Calu3 (cell line): ENCODE measurements at places on chromosomes 16 and 17.
A peak's percentile ranks its signal among the peaks of the same experiment; 100 is the strongest.

- no peak for DNase-seq
These were observed 10.9 kb downstream of the HS3ST6 start for GRCh38 chr16:1907226-1907860.

DNA sequence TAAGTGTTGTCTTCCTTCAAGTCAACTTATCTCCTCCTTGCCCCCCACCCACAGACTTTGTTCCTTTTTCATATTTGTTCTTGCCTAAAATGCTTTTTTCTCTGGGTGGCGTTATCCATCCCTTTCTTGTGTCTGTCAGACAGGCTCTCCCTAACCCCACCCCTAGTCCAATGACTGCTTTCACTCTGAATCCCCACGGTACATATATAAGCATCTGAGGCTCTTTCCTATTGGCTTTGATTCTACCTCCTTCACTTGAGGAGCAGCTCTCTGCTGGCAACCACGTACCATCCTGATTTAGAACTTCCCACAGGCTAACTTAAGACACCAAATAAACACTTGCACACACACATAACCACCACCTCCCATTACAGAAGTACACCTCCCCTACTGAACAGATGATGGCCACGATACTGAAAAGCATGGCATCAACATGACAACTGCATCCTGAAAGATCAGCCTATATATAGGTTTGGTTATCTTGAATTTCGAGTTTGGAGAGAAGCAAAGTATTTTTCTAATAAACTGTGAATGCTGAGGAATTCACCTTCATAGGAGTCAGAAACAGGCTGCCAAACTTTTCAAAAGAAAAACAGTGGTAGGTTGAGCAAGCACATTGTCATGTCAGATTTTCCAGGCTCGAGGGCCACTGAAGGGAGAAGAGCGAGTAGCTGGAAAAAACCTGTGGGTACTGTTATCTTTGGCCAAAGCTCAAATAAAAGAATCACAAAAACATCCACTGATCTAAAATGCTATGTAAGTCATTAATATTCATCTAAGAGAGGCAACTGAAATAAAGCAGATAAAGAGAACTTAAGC is 24.3 kb downstream of the STAT3 start:
- DNase-seq, result no peak

- no peak for DNase-seq
These were observed 75.2 kb upstream of the CIBAR2 start for GRCh38 chr16:85187447-85187846.

DNA sequence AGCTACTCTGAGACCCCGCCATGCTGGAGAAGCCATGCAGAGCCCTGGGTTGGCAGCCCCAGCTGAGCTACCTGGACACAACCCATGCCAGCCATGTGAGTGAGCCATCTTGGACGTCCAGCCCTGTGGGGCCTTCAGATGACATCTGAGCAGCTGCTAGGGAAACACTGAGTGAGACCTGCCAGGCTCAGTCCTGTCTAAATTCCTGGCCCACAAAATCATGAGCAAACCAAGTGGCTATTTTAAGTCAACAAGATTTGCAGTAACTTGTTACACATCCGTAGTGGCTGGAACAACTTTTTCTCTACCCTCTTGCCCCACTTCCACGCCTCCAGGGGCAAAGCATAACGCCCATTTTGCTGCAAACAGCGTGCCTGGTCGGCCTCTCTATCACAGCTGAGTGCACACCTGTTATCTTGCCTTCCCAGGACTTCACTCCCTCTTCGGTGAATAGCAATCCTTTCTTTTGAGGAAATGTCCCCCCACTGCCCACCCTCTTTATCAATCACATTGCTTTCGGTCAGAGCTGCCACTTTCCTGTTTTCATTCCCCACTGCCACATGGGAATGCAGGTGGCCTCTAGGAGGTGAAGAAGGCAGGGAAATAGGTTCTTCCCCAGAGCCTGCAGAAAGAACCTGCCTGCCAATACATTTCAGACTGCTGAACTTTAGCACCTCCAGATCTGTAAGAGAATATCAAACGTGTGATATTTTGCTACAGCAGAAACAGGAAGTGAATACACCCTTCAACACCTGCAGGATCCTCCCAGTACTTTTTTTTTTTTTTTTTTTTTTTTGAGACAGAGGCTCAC is 7.4 kb upstream of the SCIMP start:
- no peak for DNase-seq

DNA sequence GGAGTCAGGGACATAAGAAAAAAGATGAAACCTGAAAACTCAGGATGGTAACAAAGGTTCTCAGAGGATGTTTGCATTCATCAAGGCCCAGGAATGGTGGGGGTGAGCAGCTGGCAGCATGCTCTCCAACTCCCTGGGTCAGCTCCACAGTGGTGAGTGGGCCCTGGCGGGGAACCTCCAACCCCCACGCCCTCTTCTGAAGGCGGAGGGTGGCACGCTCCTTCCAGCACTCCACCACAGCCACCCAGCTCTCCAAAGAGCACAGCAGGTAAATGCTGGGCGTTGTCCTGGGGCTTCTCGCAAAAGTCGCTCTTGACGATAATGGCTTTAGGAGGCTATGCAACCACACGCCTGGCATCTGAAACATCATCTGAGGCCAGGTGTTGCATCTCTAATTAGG is 173.8 kb downstream of the C16orf78 start:
- DNase-seq, result no peak

DNA sequence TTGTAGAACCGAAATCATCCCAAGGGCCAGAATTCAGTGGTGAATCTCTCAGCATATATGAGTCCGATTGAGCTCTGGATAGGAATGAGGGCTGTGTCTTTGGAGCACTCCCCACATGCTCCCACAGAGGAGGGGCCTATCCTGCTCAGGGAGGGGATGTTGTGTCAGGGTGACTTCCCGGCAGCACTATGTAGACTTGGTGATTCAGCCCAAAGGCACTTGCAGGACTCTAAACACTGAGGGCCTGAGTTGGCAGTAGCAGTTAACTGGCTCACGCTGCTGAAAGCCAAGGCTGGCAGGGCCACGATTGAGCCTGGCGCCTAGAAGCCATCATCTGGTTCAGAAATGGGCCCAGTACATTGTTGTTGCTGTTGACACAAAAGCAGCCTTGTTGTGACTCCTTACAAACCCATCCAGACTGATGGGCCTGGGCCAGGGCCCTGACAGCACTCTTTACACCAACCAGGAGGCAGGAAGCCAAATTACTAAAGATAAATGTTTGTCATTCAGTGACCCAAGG is 31.9 kb downstream of the NMT1 start:
- peak; percentile 85 for DNase-seq

DNA sequence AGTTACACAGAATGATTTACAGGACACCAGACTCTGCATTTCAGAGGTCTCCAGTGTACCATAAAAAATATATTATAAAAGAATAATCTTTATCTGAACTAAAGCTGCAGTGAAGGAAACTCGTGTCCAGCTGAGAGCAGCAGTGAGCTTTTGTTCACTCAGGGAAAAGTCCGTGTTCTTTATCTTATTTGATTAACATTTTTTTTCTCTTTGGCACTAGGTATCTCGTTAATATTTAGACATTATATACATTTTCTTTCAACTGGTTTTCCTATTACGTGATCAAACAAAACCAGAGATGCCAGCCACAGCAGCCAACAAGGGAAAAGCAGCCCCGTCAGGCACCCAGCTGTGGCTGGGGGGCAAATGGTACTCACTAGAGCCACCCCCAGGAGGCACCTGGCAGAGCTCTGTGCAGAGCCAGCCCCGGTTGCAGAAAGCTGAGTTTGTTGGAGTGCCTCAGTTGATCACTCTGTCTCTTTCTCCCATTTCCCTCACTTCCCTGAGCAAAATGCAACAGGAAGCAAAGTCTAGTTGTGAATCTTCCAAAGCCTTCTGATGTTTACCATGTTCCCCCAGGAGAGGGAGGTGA is 1.1 kb upstream of the HS3ST4 start:
- DNase-seq, result no peak

DNA sequence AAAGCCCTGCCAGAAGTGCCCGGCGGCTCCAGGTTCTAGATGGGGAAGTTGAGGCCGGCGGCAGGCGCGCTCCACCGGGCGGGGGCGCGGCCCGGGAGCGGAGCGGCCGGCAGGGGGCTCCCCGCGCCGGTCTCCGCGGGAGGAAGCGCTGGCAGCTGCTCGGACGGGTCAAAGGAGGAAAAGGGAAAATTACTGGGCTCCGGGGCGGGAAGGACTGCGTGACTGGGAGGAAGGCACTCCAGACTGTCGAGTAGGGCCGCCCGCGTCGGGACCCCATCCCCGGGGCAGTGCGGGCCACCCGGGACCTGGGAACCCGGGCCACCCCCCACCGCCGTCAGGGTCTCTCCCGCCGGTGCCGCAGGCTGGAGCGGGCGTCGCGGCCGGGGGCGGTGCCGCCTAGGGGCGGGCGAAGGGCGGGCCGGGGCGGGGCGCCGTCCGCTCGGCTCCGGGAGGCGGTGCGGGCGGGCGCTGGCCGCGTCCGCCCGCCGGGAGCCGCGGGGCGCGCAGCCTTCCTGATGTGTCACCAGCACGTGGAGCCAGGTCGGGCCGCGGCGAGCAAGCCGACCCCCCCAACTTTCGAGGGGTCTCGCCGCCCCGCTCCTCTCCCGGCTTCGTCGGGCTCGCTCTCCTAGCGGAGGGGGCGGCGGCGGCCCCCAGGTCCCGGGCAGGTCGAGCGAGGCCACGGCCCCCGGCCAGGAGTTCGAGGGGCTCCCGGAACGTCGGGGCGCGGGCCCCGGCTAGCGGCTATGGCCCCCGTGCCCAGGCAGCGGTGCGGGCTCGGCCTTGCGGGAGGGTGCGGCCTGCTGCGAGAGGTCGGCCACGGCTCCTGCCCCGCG is 167.5 kb downstream of the RAB11FIP4 start:
- peak; percentile 78 for DNase-seq

GRCh38 chr17:17225901-17226300 is 11.1 kb downstream of the FLCN start:
- no peak for DNase-seq

DNA sequence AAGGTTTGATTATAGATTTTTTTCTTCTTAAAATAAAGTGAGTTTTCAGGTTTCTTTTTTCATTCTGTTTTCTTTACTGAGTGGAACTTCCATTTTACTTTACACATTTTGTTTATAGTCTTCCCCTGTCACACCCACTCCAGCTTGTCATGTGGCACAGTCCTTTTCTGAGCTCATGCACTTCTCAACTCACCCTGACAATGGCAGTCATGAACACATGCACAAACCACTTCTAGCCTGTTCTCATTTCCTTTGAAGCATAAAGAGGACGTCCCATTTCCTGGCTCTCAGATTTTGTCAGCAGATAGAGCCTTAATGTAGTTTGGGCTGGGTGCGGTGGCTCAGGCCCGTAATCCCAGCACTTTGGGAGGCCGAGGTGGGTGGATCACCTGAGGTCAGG is 168.0 kb downstream of the AHSP start:
- no peak for DNase-seq

DNA sequence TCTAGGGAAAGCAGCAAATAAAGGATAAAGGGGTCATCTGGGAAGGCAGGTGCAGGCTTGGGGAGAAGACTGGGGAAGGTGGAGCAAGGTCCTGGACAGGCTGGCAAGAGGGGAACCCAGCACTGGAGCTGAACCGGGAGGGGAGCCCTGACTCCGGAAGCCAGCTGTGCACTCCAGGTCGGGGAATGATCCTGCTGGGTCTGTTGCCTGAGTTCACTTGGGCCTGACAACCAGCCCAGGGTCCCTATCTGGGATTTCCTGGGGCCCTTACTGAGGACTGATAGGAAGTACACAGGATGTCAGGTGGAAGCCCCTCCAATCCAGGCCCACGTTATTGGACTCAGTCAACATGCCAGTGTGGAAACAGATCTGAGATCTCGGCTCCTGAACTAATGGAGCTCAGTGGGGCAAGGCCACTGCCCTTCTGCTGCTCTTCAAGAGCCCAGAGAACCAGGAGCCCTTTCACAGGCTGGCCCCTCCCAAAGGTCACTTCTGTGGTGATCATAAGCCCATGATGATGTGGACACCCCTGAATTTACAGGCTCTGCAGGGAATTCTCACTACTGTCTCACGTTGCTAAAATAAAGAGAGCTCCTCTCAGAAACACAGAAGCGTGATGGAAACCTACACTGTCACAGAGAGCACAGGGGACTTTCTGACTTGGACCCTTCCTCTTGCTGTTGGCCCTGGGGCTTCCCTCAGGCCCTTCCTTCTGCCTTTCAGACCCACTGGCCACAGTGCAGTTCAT is 19.9 kb upstream of the PITPNM3 start:
- no peak for DNase-seq

DNA sequence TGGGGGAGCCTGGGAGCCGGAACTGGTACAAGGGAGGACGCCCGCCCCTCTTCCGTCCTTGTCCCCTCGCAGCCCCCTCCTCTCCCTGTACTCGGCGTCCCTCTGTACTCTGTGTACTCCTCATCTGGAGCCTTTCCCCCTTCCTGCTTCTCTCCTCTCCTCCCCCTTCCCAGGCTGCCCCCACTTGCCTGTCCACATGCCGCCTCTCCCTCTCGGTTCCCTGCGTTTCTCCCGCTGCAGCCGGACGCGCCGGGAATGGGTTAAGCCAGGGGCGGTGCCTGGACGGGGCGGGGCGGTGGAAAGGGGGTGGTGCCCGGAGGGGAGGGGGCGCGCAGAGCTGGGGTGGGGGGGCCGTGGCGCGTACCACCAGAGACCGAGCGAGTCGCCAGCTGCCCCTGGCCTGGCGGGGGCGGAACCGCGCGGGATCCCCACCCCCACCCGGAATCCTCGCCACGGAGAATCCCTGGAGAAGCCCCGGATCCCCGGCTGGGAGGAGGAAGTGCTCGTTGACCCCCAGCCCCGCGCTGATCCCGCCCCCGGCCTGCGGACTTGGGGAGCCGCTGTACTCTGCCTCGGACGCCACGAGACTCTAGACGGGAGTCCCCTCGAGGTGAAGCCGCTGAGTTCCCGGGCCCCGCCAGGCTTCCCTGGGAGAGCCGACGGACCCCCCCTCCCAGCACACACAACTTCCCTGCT is 22.6 kb downstream of the GJD3 start:
- peak; percentile 100 for DNase-seq

GRCh38 chr16:2115591-2115973 is 20.1 kb downstream of the PKD1 start:
- no peak for DNase-seq

DNA sequence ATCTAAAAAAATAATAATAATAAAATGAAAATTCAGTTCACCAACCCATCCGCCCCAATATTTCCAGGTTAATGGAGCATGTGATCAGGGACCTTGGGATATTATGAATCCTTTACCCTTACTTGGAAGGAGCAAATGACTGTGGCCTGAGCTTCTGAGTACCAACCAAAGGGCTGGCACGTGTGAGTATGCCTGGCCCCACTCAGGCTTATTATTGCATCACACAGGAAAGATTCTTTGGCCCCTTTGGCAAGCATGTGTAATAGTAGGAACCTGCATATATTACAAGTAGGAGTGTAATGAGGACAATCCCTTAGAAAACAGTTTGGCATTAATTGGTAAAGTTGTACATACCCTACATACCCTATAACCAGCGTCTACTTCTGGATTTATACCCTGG is 7.2 kb upstream of the C17orf78 start:
- no peak for DNase-seq
